ENCODE measurements at places on chromosomes 2 and 18.

DNA sequence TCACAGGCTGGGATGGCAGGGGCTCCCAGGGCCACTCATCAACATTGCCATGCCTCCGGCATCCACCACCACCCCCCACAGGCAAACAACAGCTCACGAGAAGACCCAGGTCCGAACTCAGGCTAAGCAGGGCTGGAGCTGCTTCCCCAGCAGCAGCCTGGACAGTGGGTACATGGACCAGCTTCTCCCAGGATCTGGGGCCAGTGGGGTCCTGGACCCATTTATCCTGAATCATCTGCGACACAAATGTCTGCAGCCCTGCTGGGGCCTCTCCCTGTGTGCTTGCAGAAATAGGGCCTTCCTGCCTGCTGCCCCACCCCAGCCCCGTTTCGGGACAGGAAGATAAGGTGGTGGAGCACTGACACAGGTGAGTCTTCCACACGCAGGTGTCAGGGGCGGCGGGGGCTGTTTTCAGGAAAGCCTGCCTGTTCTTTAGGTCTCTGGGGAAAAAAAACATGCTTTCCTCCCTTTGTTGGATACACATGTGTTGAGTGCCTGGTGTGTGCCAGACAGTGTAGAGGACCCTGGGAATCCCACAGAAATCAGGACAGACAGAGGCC lies 4.5 kb downstream of the PRLH start:
- DNase-seq: no peak

DNA sequence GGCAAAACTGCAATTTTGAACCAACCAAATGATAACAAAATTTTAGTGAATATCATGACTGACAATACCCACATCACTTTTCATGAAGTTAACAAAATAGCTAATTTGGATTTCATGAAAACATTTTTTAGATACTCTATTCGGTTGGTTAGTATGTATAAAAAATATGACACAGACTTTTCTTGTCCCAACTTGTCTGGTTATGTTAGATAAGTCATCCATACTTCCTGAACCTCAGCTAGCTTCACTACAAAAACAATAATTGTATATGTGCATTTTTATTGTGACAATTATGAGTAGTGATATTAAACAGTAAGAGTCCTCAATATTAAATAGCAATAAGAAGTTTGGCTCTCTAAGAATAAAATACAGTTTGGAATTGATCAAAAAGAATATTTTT lies 408.1 kb upstream of the DSEL start:
- no peak for DNase-seq

DNA sequence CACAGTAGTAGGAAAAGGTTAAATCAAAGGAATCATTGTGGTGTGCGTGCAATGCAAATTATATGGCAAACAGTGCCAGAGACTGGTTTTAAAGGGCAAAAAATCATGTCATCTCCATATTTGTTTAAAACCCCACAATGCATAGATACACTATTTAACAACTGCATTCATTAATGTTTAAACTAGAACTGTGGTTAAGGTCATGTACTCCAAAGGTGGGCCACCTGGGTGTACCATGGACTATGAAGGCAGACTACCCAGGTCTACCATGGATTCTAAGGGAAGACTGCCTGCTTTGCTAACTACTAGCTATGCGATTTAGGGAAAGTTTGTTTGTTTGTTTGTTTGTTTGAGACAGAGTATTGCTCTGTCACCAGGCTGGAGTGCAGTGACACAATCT lies 356.3 kb downstream of the ZEB2 start:
- no peak for DNase-seq

GRCh38 chr2:222499226-222499625 lies 74.9 kb downstream of the SGPP2 start:
- no peak for DNase-seq

DNA sequence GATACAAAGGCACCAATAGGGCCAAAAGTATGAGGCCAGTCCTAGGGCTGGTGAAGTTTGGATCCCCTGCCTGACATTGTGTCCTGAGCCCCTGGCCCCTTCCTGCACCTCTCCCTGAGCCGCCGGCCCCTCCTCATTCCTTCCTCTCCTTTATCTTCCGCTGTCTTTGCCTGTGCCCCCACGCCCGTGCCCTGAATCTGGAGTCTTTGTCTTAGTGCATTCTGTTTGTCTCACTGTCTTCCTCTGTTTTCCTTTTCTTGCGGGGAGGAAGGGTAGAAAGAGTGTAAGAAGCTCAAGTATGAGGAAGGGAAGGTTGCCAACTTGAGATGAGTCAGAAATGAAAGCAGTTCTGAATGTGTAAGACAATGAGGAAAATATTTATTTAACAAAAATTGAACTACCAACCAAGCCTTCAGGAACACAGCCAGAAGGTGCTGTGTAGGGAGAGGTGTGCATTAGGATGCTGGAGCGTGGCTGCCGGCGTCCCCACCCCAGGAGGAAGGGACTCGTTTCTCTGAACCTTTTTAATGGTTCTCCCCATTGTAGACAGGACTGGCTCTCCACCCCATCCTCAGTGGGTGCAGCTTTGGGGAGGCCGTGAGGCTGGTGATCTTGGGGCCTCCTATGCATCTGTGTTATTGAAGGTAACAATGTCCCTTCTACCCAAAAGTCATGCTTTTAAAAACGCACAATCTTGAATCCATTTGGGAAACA lies 133.1 kb downstream of the NEDD4L start:
- peak; percentile 55 for DNase-seq

- no peak for DNase-seq
Measured at GRCh38 chr18:59621027-59621426, 76.2 kb downstream of the CCBE1 start.

DNA sequence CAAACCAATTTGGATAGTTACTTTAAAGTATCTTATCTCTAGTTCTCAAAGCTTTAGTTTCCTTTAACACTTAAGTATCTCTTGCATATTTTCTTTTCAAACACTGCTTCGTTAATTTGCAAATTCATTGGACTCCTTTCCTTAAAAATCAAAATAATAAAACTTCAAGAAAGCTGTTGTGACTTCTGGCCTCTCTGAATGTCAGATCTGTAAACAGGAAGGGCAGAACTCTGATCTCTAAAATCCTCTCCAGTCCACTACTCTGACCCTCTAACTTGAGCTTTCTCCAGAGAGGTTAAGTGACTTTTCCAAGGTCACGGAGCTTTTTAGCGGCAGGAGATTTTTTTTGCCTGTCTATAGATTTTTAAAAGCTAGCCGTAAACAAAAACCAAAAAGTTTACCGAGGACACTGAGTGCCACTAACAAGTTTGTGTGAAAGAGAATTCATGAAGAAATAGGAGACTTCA lies 155.5 kb downstream of the TGIF1 start:
- no peak for DNase-seq

DNA sequence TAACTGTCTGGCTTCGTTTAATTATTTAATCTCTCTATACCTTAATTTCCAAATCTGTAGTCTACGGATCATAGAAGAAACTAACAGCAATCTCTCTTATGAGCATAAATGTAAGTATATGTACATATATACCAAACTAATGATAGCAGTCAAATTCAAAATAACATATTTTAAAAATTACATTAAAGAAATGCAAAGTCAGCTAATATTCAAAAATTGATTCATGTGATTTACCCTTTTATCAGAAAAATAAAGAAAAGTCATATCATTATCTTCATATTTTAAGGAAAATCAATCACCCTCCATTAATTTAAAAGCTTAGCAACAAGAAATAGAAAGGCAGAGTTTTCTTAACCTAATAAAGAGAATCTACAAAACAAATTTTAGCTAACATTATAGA lies 575.9 kb downstream of the IRS1 start:
- DNase-seq: no peak

Measured in brain pericyte (primary cell).